ENCODE measurements at places on chromosomes 5 and 9.

DNA sequence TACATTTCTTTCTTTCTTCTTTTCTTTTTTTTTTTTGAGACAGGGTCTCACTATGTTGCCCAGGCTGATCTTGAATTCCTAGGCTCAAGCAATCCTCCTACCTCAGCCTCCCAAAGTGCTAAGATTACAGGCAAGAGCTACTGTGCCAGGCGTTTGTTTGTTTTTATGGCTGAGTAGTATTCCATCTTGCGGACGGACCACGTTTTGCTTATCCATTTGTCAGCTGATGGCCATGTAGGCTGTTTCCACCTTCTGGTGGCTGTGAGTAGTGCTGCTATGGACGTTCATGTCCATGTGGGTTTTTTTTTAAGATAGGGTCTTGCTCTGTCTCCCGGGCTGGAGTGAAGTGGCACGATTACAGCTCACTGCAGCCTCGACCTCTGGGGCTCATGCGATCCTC lies 2.5 kb downstream of the DOK3 start:
- no peak for DNase-seq

DNA sequence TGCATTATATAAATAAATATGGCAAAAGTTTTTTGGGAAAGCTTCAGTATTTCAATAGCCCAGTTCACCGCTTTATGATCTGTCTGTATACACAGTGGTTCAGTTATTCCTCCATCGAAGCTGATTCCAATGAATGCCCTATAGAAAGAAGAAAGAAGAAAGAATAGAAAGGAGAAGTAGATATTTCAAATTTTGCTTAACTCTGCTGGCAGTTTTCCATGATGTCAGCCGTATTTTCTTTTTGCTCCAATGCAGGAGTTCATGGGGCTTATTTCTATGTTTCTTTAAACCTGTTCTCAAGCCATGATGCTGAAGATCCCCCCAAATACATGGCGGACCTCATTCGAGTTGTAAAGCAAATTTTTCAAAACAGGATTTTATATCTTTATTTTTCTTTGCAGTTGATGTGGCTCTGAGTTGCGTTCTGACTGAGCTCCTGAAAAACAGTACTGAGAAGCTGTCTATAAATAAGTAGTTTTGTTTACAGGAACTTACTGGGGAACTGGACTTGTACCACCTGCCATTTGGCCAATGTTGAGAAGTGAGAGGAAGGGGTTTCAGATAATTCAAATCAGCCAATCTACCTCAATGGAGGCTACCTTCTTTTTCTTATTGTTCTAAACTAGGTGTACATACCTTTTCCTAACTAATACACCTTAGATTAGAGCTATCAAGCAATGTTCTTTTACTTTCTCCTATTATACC lies 418.5 kb upstream of the MEF2C start:
- no peak for DNase-seq

GRCh38 chr9:104258296-104259011 lies 164.3 kb downstream of the SMC2 start:
- no peak for DNase-seq

GRCh38 chr5:181283347-181283746 lies 22.4 kb upstream of the TRIM52 start:
- no peak for DNase-seq

- DNase-seq: no peak
Measured at GRCh38 chr5:170114271-170114670, 8.6 kb downstream of the FOXI1 start.

DNA sequence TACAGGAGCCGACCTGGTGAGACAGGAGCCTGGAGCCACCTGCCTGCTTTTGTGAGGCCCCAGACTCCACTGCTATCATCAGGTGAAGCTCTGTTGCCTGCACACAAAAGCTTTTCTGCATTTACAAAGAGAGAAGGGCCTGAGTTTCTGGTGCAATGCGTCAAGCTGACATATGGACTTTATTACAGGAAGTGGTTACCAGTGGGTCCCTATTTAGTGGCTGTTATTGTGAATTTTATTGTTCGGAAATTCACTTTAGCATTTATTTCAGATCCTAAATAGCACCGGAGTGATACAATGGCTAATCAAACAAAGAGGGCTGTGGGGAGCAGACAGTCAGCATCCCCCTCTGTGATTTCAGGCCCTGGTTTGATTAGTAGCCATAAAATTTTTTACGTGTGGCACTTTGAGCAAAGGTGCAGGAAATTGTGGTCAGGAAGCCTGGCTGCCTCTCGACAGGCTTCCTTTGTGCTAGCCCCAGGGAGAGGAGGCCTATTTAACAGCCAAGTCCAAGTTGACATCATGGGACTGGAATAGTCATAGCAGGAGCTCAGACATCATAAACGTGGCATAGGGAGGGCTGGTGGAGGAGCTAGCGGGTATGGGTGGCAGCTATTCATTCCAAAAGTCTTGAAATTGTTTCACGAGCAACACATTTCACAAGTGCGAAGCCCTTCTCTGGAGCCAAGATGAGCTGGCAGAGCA lies 8.4 kb downstream of the TGFBI start:
- DNase-seq: no peak

GRCh38 chr9:17011880-17012279 lies 123.0 kb upstream of the CNTLN start:
- no peak for DNase-seq

DNA sequence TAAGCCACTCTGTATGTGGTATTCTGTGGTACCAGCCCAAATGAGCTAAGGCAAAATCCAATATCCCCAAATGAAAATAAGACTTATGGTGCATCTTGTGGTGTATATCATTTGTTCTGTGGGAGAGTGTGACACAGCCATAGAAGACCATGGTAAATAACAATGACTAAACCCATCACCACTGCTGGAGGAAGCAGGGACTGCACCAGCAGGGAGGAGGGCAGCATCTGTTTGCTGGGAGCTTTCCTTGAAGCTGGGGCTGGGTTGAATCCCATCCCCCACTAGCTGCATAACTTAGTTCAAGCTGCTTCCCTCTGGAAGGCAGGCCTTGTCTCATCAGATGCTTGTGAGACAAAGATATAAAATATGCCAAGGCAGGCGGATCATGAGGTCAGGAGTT lies 14.2 kb downstream of the GADD45G start:
- DNase-seq: no peak

GRCh38 chr9:105055917-105056316 lies 128.0 kb upstream of the ABCA1 start:
- DNase-seq: no peak

- no peak for DNase-seq
Measured at GRCh38 chr5:171946000-171946781, 60.2 kb downstream of the FBXW11 start.

GRCh38 chr9:98362624-98363252 lies 107.3 kb upstream of the TBC1D2 start:
- DNase-seq: no peak

GRCh38 chr5:96785326-96786109 lies 22.2 kb downstream of the ERAP1 start:
- DNase-seq: no peak

- DNase-seq: no peak
Measured at GRCh38 chr5:178332210-178332641, 99.6 kb upstream of the PHYKPL start.

DNA sequence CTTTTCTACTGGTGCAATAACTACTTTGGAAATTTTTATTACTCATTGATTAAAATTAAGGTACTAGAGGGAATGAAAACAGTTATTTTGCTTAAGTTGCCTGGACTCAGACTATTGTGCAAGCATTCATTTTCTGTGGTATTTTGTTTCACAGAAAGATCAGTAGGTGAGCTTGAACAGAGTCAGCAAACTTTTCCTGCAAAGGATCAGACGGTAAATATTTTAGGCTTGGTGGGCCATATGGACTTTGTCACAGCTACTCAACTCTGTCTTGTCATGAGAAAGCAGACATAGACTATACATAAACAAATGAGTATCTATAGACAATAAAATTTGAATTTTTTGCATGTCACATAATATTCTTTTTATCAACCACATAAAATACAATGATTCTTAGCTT lies 1036.4 kb downstream of the NR2F1-AS1 start:
- DNase-seq: no peak

DNA sequence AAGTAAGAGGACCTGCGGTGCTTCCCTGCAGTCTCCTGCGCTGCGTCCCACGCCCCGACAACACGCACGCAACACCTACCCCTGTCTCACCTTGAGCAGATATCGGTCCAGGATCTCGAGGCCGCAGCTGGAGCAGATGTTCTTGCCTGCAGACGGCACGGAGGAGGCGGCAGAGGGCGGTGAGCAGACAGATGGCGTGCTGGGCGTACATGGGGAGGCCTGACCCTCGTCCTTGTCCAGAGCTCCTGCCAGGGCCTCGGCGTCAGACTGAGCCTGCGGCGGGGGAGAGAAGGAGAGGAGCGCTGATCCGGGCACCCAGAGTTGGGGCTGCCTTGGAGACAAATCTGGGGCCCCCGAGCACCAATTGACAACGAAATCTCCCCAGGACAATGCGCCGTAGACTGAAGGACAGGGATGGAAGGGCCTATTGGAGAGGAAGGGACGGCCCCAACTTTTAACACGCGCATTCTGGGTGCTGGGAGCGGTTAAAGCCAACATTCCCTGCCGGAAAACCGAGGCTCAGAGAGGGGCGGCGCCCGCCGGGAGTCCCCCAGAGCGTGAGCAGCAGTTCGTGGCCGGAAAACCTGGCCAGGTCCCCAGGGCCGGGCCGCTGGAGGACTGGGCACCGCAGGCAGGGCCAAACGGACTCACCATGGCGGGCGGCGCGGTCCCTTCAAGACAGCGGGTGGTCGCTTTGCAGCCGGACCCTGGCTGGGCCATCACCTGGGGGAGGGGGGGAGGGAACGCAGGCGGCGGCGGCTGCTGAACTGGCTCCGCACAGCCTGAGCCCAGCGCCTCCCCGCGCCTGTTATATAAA lies 1.8 kb downstream of the LHX6 start:
- DNase-seq: no peak

- DNase-seq: no peak
Measured at GRCh38 chr9:105541838-105542237, 16.1 kb upstream of the FKTN start.

DNA sequence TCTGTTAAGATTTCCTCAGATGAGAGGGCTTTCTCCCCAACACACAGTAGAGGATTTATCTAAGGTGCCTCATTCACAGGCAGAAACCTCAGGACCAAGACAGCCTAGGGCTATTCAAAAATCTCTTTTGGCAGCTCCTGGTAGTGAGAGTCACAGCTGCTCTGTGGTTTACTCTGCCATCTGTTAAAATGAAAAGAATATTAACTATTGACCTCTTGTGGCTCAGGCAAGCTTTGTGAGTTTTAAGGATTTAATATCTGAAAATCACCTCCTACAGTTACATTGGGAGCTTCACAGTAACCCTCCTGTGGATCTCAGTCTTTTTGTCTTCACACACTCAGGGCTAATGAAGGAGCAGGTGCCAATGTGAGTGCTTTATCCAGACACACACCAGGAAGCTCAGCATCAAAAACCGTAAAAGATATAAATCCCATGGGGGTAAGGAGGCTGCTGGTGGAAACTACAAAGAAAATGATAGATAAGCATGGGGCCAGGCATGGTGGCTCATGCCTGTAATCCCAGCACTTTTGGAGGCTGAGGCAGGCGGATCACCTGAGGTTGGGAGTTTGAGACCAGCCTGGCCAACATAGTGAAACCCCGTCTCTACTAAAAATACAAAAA lies 29.7 kb downstream of the PPP1R2B start:
- DNase-seq: no peak

DNA sequence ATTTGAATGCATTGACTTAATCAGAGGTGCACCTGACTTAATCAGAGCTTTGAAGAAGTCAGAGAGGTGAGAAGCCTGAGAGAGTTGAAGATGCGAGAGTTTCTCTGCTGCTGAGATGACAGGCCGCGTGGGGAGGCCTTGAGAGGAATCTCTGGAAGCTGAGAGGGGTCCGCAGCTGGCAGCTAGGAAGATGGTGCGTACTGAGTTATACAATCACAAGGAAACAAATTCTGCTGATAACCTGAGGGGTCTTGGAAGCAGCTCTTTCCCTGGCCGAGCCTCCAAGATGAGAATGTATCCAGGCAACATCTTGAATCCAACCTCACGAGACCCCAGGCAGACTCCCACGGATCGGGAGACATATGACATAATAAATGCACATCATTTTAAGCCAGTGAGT lies 91.7 kb downstream of the SPATA31A6 start:
- DNase-seq: no peak

GRCh38 chr9:69023650-69024049 lies 9.7 kb upstream of the PRKACG start:
- DNase-seq: no peak

GRCh38 chr5:147737921-147738320 lies 44.6 kb downstream of the JAKMIP2 start:
- no peak for DNase-seq

- no peak for DNase-seq
Measured at GRCh38 chr5:81579262-81579924, 171.5 kb downstream of the SSBP2 start.

- no peak for DNase-seq
Measured at GRCh38 chr9:15576350-15577050, 23.7 kb downstream of the CCDC171 start.

DNA sequence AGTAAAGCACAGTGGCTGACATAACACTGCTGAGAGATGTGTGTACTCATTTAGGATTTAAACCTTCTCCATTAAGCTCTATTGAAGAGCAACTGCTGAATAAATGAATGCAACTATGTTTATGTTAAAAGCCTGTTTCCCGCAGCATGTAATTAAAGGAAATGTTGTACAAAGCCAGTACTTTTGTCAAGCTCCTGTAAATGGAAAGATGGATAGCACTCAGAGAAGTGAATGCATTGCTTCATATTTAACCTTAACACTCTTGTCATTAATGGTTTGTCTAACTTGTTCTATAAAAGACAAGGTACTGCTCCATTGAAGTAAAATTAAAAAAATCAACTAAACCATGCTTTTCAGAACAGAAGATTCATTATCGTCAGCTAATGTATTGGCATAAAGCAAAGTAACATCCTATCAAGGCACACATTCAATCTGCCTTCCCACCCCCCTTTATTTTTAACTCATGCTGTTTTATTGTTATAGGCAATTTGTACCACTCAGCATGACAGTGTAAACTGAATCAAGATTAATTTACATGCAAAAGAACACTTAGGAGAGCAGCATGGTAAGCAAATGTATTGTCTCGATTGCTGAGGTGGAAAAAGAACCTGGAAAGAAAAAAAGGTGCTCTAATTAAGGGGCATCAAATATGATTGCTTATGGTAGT lies 240.9 kb upstream of the TBCA start:
- DNase-seq: no peak

- DNase-seq: no peak
Measured at GRCh38 chr5:152534641-152535040, 129.6 kb upstream of the NMUR2 start.

GRCh38 chr5:162514116-162514515 lies 446.5 kb downstream of the GABRG2 start:
- DNase-seq: no peak

- DNase-seq: no peak
Measured at GRCh38 chr5:9947944-9948343, 301.7 kb downstream of the ATPSCKMT start.

Data from stimulated activated CD8-positive, alpha-beta memory T cell treated with anti-CD3 and anti-CD28 coated beads, Interleukin-4, amount 100 ng/mL, for 1 hour (primary cell).